Stimulated activated CD8-positive, alpha-beta memory T cell treated with anti-CD3 and anti-CD28 coated beads, Interleukin-2, amount 100 ng/mL, for 48 hours (primary cell): ENCODE measurements at places on chromosomes 5 and 9.

- DNase-seq: no peak
Observed at GRCh38 chr9:123640792-123641222, 284.8 kb downstream of the CRB2 start.

DNA sequence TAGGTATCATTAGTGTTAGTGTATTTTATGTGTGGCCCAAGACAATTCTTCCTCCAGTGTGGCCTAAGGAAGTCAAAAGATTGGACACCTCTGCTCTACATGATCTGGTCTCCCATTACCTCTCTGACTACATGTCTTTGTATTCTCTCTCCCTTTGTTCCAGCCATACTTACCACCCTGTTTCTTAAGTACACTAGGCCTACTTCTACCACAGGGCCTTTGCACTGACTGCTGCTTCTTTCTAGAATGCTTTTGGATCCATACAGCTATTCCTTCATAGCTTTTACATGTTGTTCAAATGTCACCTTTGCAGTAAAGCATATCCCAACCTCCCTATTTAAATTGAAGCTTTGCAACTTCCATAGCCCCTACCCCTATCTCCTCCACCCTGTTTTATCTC, 5.4 kb downstream of the XRCC4 start:
- no peak for DNase-seq

DNA sequence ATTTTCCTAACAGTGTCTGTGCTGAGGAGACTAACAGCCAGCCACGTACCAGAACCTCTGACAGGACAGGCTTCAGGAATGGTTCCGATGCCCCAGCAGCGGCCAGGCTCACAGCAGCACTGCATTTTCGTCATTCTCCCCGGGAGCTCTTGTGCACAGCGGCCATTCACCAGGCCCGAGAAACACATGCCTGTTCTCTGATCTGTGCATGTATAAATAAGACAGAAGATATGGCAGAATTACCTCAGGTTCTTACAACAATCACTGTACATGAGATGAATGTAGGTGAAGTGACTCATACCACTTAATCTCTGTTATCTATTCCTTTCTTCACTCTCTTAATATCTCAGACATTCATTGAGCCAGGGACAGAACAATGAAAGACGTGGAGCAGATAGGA, 143.0 kb downstream of the FBN2 start:
- DNase-seq: no peak

- DNase-seq: no peak
Observed at GRCh38 chr5:135492319-135492626, 40.1 kb upstream of the TIFAB start.

DNA sequence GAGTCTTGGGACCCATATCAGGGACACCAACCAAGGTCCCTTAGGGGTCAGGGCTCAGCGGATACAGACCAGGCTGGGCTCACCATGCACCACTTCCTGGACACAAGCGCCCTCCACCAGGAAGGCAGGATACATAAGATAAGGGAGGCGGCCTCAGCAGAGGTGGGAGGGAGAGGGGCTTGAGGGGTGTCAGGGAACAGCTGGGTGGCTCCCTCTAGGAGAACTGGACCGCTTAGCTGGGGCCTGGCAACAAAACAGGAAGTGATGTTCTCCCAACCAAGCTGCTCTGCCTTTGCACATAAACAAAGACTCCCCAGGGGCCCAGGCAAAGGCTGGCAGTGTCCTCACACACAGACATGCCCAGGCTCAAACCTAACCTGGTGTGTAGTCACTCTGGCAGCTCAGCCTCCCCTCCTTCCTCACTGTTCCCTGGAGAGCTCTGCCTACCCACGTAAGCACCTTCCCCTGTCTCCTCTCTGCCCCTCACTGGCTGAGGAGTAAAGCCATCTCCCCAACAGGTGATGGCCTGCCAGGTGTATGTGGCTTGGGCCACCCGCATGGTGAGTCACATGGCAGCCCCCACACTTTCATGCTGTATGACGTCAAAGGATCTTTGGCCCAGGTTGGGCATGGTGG, 5.8 kb upstream of the BICD2 start:
- no peak for DNase-seq

- DNase-seq: no peak
Observed at GRCh38 chr9:105621001-105621400, 41.3 kb upstream of the TAL2 start.

DNA sequence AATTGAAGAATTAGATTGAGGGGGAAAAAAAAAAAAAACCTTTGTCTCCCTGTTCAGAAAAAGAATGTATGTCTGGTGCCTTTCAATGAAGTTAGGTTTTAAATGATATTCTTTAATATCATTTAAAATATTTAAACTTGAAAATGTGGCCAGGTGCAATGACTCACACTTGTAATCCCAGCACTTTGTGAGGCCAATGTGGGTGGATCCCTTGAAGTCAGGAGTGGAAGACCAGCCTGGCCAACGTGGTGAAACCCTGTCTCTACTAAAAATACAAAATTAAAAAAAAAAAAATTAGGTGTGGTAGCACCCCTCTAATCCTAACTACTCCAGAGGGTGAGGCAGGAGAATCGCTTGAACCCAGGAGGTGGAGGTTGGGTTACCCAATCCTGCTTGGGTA, 111.1 kb upstream of the RASA1 start:
- DNase-seq: no peak

DNA sequence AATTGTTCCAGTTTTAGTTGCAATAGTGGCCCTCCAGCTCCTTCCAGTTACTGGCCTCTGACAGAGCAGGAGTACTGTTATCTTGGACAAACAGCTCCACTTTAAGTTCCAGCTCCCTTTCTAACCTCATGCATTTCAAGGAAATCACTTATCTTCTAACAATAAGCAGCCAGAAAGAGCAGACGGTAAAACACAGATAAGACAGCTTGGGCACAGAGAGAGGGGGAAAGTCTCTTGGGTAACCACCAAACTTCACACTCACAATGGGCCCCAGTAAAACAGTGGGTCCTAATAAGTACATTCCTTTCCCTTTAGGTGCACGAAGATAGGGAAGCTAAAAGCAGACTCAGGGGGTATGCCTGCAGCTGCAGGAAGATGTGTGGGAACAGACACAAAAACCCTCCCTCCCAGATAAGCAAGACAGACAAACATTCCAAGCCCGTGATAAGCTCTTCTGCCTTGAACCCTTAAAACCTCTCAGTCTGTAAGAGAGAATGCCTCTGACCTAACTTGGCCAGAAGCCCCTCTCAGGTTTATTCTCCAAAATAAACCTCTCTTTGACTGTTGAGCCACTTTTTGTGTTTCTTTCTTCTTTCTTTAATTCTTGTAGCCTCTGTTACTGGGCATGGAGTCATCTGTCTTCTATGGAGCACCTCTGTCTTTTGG, 30.8 kb downstream of the OR1J1 start:
- DNase-seq: no peak

- no peak for DNase-seq
Observed at GRCh38 chr5:107129051-107129450, 541.7 kb downstream of the EFNA5 start.

GRCh38 chr9:18775930-18776329, 257.1 kb downstream of the SAXO1 start:
- no peak for DNase-seq

GRCh38 chr5:163760498-163760897, 255.1 kb downstream of the MAT2B start:
- DNase-seq: no peak

DNA sequence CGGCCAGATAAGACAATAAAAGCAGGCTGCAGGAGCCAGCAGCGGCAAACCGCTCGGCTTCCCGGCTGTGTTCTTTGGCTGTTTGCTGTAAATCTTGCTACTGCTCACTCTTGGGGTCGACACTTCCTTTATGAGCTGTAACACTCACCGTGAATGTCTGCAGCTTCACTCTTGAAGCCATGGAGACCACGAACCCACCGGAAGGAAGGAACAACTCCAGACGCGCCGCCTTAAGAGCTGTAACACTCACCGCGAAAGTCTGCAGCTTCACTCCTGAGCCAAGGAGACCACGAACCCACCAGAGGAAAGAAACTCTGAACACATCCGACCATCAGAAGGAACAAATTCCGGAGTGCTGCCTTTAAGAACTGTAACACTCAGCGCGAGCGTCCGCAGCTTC, 451.7 kb downstream of the AGTPBP1 start:
- DNase-seq: peak; percentile 13

DNA sequence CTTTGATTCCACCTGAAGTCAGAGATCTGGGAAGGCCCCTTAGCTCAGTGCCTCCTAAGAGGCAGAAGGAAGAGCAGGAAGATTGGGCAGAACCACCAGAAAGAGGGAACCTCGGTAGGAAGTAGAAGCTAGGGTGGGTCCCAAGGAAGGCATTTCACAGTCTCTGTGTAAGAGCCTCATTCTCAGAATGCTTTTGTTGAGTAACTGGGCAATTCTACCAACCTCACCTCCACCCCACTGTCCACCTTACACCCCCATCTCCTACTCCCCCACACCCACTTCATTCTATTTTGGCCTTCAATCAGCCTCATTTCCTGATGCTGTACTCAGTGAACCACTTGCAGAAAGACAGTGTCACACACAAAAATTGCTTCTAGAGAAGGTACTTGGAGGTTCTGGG, 3.5 kb downstream of the HBEGF start:
- DNase-seq: no peak

GRCh38 chr5:33855396-33855795, 36.4 kb downstream of the ADAMTS12 start:
- DNase-seq: no peak

- no peak for DNase-seq
Observed at GRCh38 chr9:4320021-4320420, 20.2 kb upstream of the GLIS3 start.
